ENCODE measurements at places on chromosomes 7 and 10.
A peak's percentile ranks its signal among the peaks of the same experiment; 100 is the strongest.

DNA sequence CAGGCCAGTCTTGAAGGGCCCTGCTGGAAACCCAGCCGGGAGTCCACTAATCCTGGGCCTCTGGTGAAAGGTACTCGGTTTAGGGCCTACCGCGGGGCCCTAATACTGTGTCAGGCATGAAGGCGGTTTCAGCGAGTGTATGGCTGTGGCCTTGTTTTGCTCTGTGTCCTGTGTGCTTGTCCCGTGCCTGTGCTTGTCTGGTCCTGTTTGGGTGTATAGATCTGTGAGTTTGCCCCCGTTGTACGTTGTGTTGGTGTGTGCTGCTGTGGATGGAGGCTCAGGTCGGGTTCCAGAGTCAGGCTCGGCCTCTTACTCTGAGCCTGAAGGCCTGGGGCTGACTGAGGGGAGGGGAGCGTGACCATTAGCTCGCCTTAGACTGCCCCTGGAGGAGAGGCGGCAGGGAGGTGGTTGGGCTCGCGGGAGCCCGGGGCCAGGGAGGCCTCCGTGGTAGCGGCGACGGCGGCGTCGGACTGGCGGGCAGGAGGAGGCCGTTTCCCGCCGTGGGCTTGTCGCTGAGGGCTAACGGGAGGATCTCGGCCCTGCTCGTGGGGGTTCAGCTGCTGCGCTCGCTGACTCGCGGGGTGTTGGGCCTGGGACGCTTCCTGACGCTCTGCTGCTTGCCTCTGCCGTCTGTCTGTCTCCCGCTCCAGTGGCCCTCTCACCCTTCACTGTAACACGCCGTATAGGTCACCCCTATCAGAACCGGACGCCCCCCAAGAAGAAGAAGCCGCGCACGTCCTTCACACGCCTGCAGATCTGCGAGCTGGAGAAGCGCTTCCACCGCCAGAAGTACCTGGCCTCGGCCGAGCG is 2.6 kb downstream of the TLX1 start:
- DNase-seq: no peak

DNA sequence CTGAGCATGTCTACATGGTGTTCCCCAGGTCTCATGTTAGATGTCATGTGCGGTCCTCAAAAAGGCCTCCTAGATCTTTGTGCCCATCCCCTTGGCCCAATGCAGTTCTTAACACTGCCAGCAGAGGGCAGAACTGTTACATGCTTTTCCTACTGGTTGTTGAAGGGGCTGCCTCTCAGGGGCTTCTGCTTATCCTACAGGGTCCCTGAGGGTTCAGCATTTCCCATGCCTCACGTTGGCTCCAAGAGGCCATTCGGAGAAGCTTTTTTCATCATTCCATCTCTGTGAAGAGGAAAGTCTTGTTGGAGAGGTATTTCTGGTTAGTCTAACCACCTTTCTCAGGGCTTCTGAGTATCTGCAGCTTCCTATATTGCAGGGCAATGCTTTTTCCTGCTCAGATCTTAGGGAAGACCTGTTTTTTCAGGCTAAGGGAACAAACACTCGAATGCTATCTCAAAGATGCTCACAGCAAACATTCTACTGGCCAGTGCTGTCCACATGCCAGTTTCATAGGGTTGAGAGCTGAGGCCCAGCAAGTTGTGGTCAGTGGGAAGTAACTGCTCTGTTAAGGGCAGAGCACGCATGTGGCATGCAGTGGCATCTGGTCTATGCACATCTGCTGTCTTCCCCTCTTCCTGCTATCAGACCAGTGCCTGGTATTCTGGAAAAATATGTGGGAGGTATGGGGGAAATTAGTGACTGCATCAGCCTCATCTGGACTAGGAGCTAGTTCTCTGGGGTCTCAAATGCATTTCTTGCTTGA is 31.5 kb downstream of the MBL2 start:
- no peak for DNase-seq

DNA sequence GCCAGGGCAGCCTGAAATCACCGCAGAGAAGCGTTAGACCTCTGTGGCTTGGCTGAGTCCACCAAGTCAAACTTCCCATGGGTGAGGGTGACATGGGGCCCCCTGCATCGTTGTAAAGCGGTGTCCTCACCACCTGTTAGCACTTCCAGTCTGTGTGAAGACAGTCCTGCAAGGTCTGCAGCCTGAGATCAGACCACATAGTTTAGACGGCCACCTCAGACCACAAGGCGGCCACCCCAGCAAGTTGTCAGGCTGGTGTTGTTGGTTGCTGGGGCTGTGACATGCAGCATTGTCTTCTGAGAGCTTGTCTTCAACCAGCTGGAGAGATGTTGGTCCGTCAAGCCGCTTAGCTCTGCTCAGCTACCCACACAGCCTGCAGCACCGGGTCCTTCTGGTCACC is 44.1 kb upstream of the TARP start:
- no peak for DNase-seq

- no peak for DNase-seq
These were observed 81.0 kb downstream of the KIAA1549 start for GRCh38 chr7:138900035-138900828.

GRCh38 chr10:126350216-126350992 is 37.9 kb downstream of the ADAM12 start:
- peak; percentile 87 for DNase-seq

DNA sequence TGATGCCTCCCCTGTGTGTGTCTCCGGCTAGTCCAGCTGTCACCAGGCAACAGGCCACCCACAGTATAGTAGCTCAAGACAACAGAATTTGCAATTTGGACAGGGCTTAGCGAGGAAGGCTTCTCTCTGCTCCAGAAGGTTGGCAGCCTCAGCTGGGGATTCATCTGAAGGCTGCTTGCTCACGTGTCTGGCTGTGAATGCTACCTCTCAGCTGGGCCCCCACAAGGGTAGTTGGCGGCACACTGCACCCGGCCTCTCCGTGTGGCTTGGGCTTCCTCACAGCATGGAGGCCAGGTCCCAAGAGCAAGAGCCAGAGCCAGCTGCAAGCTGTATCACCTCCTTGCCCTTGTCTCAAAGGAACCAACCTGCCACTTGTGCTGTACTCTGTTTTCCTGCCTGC is 19.2 kb downstream of the ECHDC3 start:
- DNase-seq: no peak

GRCh38 chr10:92857904-92858514 is 9.7 kb downstream of the EXOC6 start:
- no peak for DNase-seq

- DNase-seq: no peak
These were observed 66.0 kb downstream of the ZNF487 start for GRCh38 chr10:43502931-43503330.
